ENCODE measurements at places on chromosomes 4 and X. TPM values are rescaled to one million over a fixed set of nuclear protein-coding genes. Genes with fewer than 3 reads are reported as not detected.
A peak's percentile ranks its signal among the peaks of the same experiment; 100 is the strongest.

GRCh38 chr4:183074288-183074990 is 24.6 kb upstream of the WWC2 start:
- no peak for DNase-seq

- DNase-seq = peak; percentile 24
These were observed 145.7 kb upstream of the MBNL3 start for GRCh38 chrX:132634521-132634920.

DNA sequence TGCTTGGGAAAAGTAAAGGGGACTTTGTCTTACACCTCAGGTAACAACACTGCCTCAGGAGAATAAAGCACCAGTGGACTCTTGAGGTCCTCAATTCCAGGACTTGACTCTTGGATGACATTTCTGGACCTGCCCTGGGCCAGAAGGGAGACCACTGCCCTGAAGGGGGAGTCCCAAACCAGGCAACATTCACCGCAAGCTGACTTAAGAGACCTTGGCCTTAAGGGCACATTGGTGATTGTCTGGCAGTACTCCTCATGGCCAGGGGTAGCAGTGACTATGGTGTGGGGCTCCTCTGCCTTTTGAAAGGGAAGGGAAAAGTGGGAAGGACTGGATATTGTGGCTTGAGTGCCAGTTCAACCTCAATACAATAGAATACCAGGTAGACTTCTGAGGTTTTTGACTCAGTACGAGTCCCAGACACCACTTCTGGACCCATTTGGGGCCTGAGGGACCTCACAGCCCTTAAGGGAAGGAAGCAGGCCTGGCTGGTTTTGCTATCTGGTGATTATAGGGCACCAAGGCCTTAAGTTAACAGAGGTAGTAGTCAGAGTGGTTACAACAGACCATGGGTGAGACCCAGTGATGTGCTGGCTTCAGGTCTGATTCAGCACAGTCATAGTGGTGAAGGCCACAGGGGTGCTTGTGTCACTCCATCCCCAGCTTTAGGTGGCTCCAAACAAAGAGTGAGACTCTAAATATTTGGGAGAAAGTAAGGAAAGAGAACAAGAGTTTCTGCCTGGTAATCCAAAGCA is 121.2 kb upstream of the TET2 start:
- DNase-seq = no peak

GRCh38 chr4:13544606-13545393 is 492 bp upstream of the NKX3-2 start:
- peak; percentile 68 for DNase-seq

DNA sequence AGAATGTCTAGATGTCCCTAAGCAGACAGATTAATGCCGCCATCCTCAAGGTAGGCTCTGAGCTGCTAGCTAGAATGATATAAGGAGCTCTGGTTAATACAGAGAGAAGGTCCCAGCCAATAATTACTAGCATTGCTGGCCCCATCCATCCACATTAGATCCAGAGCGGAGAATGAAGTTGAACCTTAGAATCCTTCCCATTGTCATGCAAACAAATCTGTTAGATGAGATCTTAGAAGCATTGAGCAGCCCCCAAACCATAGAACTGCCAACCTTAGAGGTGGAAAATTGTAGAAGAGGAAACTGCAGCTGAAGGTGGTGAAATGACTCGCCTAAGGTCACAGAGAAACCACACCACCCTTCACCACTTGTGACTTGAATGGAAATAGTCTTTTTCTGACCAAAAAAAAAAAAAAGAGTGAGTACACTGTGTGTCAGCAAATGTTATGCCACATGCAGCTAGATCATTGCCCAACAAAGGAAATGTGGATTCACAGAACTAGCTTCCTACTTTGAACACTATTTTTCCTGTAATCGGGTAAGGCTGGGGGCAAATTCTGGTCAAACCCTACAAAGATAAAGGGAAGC is 162.1 kb downstream of the SMIM20 start:
- no peak for DNase-seq

INTU gene
- 2.7 TPM for total RNA-seq

GRCh38 chr4:163269166-163269565 is 63.2 kb downstream of the NPY1R start:
- DNase-seq = no peak

CENPI gene
- 30.2 TPM for total RNA-seq

GPRASP3 gene
- total RNA-seq = 6.0 TPM

UGT2A1 gene
- total RNA-seq = 0.05 TPM

GRCh38 chrX:47093248-47093647 is 15.0 kb downstream of the RGN start:
- peak; percentile 60 for DNase-seq

ADGRL3 gene
- 0.05 TPM for total RNA-seq

TAB3 gene
- total RNA-seq = 10.3 TPM

YY2 gene
- 3.1 TPM for total RNA-seq

GRCh38 chr4:63757929-63758328 is 651.3 kb downstream of the TECRL start:
- DNase-seq = no peak

IL2 gene
- not detected for total RNA-seq

DNA sequence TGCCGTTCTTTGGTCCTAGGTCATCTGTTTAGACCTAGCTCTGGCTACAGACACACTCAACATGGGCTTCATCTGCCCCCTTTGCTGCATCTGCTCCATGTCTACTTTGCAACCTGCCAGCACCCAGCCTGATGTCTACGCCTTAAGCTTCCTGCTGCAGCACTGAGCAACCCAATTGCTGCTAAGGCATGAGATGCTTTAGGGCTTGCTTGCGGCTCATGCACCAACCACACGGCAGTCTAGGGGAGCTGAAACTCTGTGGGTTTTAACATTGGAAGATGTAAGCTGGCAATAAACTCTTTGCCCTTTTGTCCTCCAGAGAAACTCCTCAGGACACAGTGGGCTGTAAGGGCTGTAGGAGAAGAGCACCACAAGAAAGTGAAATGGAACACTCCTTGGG is 11.7 kb upstream of the CLNK start:
- no peak for DNase-seq

DNA sequence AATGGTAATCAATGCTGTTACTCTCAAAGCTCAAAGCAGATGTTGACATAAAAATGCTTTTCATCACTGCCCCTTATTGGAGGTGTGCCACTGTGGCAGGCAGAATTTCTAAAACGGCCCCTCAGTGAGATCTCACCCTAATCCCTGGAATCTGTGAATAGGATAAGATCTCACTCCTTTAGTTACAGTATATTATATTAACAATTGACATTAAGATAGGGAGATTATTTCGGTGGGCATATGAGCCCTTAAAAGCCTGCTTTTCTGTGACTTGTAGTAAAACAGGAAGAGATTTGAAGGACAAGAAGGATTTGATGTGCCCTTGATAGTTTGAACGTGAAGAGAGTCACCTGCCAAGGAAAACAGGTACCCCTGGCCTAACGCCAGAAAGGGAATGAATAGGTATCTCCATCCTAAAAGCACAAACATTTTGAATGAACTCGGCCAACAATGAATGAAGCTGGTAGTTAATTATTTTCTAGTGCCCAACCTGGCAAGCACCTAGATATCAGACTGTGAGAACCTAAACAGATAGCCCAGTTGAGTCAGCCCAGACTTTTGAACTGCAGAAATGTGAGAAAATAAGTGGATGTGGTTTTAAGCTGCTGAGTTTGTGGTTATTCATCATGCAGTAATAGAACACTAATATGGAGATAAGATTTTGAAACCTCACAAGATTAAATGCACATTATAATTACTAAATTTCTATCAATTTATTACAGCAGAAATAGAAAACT is 881.6 kb downstream of the PCDH18 start:
- DNase-seq = no peak

RBM47 gene
- total RNA-seq = 4.6 TPM

- peak; percentile 100 for DNase-seq
These were observed at the start of gene ASMTL for GRCh38 chrX:1452516-1453394. Gene ASMTL, minus strand, starts transcription at chrX:1452909. Its CDS starts 69 bp downstream, at chrX:1452840.

NDST3 gene
- total RNA-seq = 6.5 TPM

DNA sequence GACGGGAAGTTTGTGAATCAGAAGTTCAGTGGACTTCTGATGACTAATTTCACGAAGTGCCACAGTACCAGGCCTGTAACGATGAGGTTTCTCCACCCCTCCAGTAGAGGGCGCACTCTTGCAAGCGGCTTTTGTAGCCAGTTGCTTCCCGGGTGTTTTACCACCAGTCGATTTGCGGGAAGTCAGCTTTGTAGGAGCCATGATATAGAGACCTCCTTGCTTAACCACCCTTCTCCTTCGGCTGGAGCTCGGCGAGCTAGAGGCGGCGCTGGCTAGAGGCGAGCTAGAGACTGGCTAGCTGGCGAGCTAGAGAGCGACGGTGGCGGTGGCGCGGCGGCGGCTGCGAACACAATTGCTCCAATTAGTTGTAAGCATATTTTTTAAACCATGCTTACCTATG is 72.0 kb downstream of the IL1RAPL1 start:
- DNase-seq = peak; percentile 0

MED14 gene
- 37.2 TPM for total RNA-seq

- DNase-seq = no peak
These were observed 72.1 kb downstream of the HPGD start for GRCh38 chr4:174449944-174450785.

DCLK2 gene
- total RNA-seq = 2.0 TPM

GRCh38 chr4:56990109-56990905 is 11.6 kb downstream of the POLR2B start:
- DNase-seq = no peak

DNA sequence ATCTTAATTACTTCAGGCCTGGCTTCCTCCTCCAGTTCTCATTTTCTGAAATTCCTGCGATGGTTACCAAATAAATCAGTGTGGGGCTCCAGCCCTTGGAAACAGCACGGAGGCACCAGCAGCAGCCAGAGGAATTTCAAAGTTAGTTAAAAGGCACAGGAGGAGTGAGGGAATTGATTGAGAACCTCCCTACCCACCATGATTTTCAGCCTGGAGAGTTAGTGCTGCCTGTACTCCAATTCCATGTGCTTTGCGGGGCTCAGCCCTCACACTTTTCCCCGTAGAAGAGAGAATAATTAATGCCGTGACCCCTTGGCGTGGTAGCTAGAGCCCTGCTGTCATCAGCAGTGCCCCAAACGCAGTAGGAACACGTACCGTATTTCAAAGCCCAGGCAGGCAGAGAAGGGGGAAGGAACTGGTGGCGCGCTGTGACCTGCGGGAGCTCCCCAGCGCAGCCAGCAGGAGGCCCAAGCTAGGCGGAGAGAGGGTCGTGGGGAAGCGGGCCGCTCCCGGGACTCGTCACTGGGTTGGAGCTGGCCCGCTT is 84.0 kb upstream of the IGFBP7 start:
- no peak for DNase-seq

GRCh38 chrX:71118985-71119535 is 664 bp downstream of the MED12 start:
- peak; percentile 38 for DNase-seq

DNA sequence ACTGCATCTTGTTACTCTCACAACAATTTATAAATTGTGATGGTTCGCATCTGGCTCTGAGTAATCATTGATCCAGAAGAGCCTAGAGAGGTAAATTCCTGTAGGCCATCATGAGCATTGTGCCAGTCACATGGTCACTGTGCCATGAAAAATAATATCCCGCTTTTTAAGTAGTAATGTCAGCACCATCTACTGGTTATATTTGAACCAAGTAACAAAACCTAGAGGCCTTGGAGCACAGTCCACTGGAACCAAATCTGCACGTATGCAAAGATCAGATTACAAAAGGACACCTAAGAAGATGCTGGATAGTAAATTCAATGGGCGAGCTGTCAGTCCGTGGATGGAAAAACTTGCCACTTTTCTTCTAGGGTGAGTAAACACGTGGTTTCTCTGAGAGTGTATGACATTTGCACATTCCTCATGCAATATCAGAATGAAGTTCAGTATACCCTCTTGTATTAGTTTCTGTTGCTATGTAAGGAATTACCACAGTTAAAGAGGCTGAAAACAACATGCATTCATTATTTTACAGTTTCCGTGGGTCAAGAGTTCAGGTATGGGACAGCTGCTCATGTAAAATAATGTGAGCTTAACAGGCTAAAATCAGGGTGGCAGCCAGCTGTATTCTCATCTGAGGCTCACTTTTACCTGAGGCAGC is 26.8 kb downstream of the FAM114A1 start:
- peak; percentile 12 for DNase-seq

GRCh38 chr4:184216515-184216914 is 1.2 kb downstream of the ENPP6 start:
- DNase-seq = no peak

- no peak for DNase-seq
These were observed 11.0 kb upstream of the C4orf50 start for GRCh38 chr4:6029254-6029653.

PCDH18 gene
- 1.7 TPM for total RNA-seq

- DNase-seq = no peak
These were observed 184.3 kb upstream of the TACR3 start for GRCh38 chr4:103904123-103904522.

DNA sequence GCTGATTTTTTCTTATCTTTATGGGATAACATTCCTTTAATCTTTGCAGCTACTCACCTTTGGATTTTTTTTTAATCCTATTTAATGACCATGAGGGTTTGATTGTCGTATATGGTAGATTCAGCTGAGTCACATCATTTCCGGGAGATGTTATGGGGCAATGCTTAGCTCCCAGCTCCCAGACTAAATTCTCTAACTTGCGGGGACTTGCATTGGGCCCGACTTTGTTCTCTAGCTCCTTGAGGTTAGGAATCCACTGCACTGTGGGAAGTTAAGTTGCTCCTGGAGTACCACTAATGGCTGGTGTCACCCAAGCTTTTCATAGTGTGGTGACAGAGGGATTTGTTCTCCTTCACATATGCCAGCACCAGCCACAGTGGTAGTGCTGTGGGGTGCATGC is 287.4 kb downstream of the TECRL start:
- no peak for DNase-seq

DNA sequence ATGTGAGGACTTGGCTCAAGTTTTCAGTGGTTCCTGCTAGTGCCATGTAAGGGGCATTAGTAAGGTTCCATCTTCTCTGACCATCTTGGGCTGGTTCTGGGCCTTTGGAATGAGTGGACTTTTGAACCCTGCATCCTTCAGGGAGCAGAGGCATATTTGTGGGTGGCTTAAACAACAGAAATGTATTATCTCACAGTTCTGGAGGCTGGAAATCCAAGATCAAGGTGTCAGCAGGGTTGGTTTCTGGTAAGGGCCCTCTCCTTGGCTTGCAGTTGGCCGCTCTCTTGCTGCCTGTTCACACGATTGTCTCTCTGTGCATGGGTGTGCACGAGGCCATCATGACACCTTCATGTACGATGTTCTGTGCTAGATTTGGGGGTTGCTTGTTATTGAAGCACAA is 21.3 kb downstream of the CCKAR start:
- no peak for DNase-seq

DNA sequence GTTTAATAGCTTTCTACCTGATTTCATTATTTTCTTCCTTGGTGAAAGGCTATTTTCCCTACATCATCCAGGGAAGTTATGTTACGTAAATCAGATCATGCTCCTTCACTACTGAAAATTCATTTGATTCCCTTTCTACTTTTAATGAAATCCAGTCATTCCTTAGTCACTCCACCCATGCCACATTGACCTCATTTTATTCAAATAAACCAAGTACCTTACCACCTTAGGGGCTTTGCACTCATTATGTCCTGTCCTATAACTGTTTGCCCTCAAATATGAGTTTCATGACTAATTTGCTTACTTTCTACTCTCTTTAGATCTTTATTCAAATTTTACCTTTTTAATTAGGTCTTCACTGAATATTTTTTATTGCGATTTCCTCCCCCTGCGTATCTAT is 374.0 kb downstream of the GRID2 start:
- no peak for DNase-seq
